Left renal cortex interstitium (tissue), 4 donors: ENCODE measurements at places on chromosomes 2 and 18. TPM values are rescaled to one million over a fixed set of nuclear protein-coding genes. Genes with fewer than 3 reads are reported as not detected.

The REEP1 gene
- polyA plus RNA-seq: 3.2 TPM

The GPR39 gene
- 3.2 TPM for polyA plus RNA-seq

The POMC gene
- 7.6 TPM for polyA plus RNA-seq

The LAMA1 gene
- polyA plus RNA-seq: 66.1 TPM

The AKAIN1 gene
- not detected for polyA plus RNA-seq

The C2orf78 gene
- polyA plus RNA-seq: not detected

The RAB6C gene
- polyA plus RNA-seq: 0.85 TPM

The SLC35F6 gene
- 16.5 TPM for polyA plus RNA-seq

The PRKAG3 gene
- polyA plus RNA-seq: not detected

The UGT1A1 gene
- polyA plus RNA-seq: 0.46 TPM

The DLX1 gene
- 0.14 TPM for polyA plus RNA-seq

The MAB21L4 gene
- 4.3 TPM for polyA plus RNA-seq

The ARHGEF33 gene
- polyA plus RNA-seq: 1.7 TPM

GRCh38 chr18:2508678-2509077 is 62.6 kb downstream of the METTL4 start:
- DNase-seq: no peak

- no peak for DNase-seq
Observed at GRCh38 chr2:147600223-147600622, 244.6 kb upstream of the ACVR2A start.

DNA sequence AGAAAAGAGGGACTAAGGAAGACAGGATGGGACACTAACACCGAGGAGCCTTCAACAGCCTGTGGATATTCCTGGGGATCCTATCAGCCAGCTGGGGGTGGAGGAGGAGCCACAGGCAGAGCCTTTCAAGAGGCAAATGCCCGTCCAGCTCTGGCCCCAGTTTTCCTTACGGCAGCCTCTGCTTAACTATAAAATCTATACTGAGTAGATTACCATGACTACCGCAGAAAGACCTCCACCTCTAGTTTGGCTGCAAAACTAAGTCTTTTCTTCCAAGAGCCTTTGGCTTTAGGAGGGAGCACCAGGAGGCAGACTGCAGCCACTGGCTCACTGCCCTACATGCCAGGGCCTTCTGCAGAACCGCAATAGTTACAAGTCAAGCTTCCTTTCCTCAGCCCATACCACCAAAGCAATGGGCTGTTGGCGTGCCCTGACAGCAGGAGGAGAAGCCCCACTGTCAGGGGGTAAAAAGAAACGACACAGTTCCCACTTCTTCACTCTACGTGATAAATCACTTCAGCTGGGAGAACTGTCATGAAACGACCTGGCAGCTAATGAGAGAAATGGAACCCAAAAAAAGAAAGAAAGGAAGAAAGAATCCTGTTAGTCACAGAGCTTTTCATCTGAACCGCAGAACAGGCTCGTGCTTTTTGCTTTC is 25.1 kb upstream of the CREB1 start:
- no peak for DNase-seq

GRCh38 chr2:121343191-121343590 is 58.2 kb upstream of the TFCP2L1 start:
- no peak for DNase-seq

- no peak for DNase-seq
Observed at GRCh38 chr18:77702686-77703085, 453.0 kb downstream of the GALR1 start.

DNA sequence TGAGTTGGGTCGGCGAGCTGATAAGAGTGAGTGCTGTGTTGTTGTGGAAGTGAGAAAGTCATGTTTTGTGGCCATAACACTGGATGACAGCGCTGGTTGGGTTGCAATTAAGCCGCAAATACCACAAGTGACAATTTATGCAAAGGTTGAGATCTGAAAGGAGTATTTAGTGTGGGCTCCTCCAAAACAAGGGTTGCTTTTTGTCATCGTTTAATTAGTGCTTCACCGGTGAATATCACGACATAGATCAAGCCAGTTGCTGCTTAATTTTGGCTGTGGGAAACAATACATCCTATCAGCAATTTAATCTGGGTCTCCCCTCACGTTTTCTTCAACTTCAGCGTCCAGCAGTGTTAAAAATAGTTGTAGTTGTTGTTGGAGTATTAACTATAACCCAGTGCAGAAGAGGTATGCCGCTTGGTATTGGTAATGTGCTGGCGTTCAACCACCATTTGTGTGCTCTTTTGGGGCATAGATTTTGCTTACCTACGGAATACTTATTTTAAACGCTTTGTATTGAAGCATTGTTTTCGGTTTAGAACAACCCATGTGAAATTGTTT is 662 bp downstream of the ACVR2A start:
- DNase-seq: peak; percentile 55

DNA sequence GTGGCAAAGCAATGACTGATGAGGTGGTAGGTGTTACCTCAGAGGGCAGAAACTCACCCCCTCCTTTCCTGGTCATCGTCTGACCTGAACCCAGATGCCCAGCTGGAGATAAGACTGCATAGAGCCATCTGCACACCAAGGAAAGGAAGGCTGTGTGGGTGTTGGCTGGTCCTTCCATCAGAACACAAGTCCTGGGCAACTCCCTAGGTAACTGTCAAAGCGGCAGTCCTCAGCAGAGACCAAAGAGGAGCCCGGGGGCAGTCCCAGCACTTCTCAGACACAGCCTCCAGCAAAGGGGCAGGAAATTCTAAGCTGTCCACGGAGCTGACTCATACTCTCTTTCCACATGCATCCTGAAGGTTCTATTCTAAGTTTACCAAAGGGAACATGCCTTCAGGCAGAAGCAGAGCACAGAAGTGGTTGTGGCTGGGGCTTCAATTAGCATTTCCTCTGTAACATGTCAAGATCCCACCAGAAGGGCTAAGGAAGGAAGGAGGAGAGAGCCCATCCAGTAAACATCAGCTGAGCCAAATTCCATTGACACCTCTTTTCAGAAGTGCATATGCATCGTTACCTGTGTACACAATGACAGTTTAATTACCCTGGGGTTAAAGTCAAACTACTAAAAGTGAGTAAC is 54.7 kb downstream of the SPRED2 start:
- no peak for DNase-seq

DNA sequence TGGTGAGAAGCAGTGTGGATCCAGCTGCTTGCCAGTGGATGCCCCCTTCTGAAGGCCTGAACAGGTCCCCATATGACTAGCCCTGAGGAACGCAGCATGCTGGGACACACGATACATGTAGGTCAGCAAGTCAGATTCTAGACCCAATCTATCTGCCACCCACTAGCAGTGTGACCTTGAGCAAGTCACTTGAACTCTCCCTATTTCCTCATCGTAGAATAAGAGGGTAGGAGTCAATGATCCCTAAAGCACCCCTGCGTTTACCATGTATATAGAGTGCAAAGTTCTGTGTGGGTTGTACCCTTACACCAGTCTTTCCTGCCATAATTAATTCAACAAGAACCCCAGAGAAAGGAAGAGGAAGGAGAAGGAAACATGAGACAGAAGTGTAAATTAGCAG is 123.7 kb downstream of the GALNT14 start:
- no peak for DNase-seq

DNA sequence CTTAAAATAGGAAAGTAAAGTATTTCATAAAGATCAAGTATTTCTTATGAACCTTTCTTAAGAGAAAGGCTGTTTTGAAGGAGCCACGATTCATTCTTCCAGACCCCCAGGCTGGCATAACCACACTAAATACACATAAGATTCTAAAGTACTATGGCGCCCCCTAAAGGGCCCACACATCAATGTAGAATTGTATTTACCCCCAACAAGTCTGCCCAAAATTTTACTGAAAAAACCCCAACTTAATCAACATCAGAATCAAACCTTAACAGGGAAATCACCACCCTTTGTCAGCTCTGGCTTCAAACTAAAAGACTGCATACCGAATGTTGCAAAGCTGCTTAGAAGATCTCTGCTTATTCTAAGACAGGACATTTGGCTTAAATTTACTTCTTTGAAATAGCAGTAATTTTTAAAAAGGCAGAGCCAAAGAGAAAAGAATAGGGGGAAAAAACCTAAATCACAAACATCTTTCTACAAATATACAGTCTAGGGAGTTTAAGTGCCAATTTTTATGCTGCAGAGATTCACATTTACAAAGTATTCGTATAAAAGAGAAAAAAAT is 20.4 kb upstream of the BCL2 start:
- DNase-seq: no peak

GRCh38 chr2:52810460-52810859 is 957.1 kb upstream of the CHAC2 start:
- DNase-seq: peak; percentile 4

DNA sequence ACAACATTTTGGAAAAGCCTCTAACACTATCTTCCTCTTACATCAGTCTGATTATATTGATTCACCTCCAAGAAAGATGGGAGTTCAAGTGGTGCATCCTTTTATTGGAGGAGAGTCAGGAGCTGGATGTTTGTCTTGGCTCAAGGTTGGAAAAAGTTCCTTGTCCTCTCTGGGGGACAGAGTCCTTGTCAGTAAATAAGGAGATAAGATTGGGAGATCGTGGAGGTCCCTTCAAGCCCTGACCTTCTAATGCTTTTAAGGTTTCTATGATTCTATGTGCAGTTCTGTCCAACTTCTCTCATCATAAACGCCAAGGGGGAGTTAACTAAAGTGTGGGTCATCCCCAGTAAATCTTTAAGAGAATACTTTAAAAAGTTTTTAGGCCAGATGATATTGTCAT is 60.9 kb upstream of the CCBE1 start:
- DNase-seq: no peak

DNA sequence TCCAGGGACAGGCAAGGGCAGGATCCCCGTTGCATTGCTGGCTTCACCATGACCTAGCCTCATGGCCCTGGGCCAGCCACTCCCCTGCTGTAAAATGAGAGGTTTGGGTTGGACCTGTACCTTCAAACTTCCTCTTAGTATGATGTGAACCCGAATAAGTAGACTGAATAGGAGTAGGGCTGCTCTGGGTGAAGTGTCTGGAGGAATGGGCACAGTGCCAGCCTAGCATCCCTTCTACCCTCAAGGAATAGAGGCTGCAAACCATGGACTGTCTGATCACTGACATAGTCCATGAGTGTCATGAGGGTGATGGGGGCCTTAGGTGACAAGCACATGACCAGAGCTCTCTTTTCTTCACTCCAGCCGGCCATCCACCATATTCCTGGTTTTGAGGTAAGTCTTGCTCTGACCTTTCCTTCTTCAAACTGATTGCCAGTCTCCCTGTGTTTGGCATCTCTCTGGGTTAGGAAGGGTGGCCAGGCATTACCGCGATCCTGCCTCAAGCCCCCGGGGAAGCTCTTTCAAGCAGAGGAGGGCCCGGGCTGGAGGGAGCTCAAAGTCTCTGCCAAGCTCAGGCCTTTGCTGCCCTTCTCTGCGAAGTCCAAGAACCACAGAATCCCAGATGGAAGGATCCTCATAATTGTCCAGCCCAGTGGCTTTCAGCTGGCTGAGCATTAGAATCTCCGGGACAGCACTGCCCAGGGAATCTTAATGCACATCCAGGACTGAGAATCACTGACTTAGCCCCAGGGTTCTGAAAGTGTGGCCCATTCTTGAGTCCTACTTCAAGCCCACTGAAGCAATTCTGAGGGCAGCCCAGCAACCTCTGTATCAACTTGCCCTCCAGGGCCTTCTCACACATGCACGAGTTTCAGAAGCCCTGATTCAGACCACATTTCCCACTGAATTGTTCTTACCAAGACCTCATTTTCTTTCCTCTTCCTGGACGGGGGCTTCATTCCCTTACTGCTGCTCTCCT is 148.1 kb downstream of the DYSF start:
- no peak for DNase-seq

DNA sequence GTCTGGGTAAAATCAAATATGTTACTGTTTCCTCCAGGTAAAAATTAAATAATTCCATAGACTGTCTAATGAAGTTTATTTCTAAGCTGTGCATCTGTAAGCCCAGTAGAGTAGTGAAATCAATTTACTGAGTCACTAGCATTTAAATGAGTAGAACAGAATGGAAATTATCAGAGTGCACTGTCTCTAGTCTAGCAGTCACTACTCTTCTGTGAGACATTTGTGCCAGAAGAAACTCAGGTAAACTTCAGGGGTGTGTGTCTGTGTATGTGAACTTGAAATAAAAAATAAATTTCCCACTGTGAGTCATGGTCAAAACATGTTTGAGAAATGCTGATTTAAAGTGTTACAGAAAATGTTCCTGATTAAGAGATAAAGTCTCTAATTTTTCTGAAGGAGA is 146.4 kb downstream of the RIF1 start:
- no peak for DNase-seq

GRCh38 chr2:16319551-16320121 is 346.0 kb downstream of the CYRIA start:
- DNase-seq: no peak

DNA sequence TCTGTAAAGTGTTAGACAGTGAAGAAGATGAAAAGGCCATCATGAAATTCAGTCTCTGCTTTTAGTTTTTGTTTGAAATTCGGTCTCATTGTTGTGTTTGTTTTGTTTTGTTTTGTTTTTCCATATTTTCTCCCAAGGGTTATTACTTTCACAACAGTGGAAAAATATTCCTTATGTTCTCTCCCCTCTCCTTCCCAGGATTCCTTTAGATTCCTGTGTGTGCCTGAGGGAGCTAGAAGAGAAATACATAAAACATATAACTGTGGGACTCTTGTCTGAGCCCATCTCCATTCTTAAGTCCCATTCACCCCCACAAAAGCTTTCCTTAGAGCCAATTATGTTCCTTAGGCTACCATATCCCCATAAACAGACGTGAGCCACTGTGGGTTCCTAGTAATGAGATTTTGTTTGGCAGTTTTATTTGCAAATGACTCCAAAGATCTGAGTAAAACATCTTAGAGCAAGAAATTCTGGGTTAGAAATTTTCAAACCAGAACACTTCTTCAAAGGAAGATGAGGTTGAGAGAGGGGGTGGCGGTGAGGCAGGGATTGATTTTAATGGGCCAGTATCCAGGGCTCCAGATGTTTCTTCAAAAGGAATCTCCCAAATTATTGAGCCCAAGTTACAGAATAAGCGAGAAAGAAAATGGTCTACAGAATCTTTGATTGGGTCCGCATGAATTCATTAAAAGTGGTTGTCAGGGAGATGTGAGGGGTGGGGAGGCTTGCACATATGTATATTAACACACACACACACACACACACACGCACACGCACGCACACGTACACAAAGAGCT is 157.8 kb upstream of the TNP1 start:
- no peak for DNase-seq

GRCh38 chr2:48356701-48357325 is 173.1 kb upstream of the STON1 start:
- no peak for DNase-seq

GRCh38 chr18:26756556-26756955 is 109.0 kb downstream of the AQP4 start:
- no peak for DNase-seq

- DNase-seq: no peak
Observed at GRCh38 chr2:126749537-126749936, 93.6 kb downstream of the GYPC start.

DNA sequence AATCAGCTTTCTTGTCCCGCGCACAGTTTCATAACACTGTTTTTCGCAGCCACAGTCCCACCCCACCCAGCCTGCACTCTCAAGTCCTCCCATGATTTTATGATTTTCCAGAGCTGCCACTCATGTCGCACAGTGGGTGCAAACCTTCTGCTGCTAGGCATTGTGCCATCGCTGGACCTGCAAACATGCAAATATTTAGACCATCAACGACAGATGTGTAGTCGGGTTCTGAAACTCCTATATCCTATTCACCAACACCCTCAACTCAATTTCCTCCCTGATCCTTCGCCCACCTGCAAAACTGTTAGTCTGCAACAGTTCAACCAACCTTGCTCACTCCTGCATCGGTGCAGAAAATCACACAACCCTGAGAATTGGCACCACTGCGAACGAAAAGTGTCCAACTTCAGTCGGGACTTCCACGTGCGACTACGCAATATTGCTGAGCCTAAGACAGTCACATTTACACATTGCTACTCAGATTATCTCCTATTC is 871 bp upstream of the ALS2 start:
- no peak for DNase-seq

- no peak for DNase-seq
Observed at GRCh38 chr18:54961016-54961423, 1.8 kb upstream of the CCDC68 start.
